ENCODE measurements at places on chromosomes 11 and 22.

GRCh38 chr11:17852246-17852645, 117.7 kb downstream of the KCNC1 start:
- DNase-seq, result no peak

DNA sequence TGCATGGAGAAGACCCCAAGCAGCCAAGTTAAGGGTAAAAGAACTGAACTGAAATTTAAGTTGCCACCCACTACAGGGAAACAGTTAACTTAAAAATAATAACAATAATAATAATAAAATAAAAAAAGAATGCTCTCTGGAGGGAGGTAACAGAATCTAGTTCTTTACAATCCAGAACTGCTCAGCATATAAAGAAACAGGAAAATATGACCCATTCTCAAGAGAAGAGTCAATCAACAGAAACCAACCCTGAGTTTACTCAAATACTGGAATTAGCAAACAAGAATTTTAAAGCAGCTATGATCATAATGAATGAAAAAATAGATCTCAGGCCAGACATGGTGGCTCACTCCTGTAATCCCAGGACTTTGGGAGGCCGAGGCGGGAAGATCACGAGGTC, 53.8 kb downstream of the DENND5A start:
- DNase-seq, result no peak

DNA sequence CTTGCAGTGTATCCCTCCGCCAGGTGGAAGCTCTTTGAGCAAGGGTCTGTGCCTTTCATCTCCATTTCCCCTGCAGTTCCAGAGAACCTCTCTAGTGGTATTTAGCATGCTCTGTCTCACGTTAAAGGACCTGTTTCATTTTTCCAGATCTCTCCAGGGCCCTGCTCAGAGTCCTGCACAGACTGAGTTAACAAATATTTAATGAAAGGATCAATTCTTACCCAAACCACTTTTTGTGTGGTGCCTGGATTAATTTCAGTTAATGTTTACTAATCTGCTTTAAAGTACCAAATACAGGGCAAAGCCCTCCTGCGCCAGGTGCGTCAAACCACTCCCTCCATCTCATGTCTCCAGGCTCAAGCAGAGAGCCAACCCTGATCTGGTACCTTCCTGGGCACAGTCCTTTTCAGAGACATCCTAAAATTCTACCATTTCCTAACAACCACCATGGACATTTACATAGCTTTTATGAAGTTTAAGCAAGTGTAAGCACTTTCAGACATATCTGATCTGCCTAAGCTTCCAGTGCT, 18.7 kb upstream of the ACER3 start:
- no peak for DNase-seq

DNA sequence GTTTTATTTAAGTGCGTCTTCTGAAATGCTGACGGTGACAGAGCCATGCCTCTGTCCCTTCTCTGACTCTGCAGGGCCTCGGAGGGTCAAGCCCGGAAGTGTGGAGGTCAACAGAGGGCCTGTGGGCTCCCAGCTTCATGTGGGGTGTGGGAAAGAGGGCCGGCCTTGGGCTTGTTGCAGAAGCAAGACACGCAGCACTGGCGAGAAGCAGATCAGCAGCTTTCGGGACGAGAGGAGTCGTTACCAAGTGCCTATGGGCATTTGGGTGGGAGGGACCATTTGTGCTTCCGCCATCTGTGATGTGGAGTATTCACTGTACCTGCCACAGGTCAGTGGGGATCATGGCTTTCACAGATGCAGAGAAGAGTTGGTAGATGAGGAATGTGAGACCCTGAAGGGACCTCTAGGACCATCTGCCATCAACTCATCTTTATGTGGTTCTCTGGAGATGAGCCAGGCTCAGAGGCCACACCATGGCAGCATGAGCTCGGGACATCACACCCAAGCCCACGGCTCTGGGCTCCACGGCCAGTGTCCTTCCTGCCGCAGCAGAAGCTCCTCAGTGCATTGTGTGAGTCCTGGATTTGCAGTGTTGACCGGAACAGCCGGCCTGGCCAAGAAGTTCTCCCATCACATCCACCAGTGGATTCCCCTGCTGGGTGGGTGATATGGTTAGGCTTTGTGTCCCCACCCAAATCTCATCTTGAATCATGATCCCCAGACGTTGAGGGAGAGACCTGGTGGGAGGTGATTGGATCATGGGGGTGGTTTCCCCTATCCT, 590.7 kb downstream of the TBC1D22A start:
- no peak for DNase-seq

DNA sequence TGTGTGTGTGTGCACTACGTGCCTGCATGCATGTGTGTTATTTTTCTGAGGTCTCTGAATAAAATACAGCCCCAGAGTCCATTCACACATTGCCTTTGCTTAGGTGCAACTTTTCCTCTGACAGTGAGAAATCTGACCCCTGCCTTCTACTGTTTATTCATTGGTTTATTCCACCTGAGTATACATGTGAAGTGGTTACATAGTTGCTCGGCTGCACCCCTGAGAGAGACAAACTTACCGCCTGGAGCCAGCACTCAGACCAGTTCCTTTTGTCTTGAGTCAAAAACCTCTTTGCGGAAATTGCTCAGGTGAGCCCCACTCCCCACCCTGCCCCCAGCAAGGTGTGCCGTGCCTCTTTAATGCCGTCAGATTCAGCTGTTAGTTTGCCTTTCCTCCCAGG, 363.6 kb downstream of the BRD1 start:
- DNase-seq, result no peak

All from inflammatory macrophage (primary cell).